Activated effector memory CD4-positive, alpha-beta T cell treated with Interleukin-2 at 50 U/mL for 16 hours (primary cell): ENCODE measurements at places on chromosomes 2 and 18.

GRCh38 chr2:121992700-121993099 is 237.2 kb downstream of the TSN start:
- DNase-seq, result no peak

GRCh38 chr2:221025398-221025797 is 546.7 kb downstream of the EPHA4 start:
- DNase-seq, result no peak

DNA sequence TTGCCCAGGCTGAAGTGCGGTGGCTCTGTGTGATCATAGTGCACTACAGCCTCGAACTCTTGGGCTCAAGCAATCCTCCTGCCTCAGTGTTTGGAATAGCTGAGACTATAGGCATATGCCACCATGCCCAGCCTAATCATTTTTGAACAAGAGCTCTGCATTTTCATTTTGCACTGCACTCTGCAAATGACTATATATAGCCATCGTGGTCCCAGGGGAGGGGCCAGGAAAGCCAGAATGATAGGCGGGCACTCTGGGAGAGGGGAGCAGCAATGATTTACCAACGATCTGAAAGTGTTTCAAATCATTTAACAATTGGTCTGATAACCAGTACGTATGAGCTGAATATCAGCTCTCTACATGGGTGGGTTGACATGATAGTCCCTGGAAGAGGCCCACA is 22.3 kb upstream of the ST3GAL5 start:
- DNase-seq, result no peak

DNA sequence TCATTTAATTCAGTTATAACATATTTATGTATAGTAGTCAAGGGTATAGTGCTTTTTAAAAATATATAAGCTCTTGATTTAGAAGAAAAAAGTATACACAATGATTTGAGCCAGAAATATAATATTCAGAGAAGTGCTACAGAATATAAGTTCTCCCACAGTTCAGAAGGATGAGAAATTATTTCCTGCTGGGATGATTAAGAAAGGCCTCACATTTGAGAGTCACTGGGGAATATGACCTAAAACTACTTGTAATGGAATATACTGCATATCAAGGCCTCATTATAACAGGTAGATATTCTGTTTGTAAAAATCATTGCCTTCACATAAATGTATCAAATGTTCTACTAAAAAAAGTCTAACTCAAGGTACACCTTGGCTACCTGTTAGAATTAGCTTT is 203.5 kb downstream of the MBD2 start:
- DNase-seq, result no peak

GRCh38 chr2:174618179-174618578 is 20.6 kb upstream of the WIPF1 start:
- DNase-seq, result no peak

- DNase-seq, result no peak
These were observed 21.5 kb upstream of the FSHR start for GRCh38 chr2:49175831-49176230.

- no peak for DNase-seq
These were observed 21.0 kb downstream of the CIB4 start for GRCh38 chr2:26620031-26620605.

DNA sequence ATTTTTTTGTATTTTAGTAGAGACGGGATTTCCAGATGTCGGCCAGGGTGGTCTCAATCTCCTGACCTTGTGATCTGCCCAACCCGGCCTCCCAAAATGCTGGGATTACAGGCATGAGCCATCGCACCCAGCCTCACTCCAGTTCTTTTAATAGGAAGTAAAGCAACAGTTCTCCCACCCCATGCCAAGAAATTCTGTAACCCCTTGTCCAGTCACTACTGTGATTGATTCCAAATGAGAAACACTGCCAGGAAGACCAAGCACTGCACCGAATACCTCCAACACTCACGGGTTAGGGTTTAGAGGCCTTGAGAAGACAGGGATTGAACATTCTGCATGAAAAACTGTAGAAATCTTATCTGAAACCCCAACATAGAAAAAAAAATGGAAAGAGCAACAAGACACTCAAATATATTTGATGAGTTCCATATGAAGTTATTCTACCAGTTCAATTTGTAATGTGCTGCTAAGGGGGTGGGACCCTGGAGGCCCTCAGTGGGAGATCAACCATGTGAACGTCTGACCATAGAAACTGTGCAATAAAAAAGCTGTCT is 48.2 kb upstream of the BIN1 start:
- no peak for DNase-seq

GRCh38 chr2:235008584-235009044 is 56.8 kb downstream of the SH3BP4 start:
- no peak for DNase-seq

- no peak for DNase-seq
These were observed 17.9 kb downstream of the ANKMY1 start for GRCh38 chr2:240539906-240540305.

GRCh38 chr2:226063704-226064440 is 664.4 kb downstream of the NYAP2 start:
- no peak for DNase-seq

- no peak for DNase-seq
These were observed 685.8 kb upstream of the HS6ST1 start for GRCh38 chr2:129004485-129004884.

DNA sequence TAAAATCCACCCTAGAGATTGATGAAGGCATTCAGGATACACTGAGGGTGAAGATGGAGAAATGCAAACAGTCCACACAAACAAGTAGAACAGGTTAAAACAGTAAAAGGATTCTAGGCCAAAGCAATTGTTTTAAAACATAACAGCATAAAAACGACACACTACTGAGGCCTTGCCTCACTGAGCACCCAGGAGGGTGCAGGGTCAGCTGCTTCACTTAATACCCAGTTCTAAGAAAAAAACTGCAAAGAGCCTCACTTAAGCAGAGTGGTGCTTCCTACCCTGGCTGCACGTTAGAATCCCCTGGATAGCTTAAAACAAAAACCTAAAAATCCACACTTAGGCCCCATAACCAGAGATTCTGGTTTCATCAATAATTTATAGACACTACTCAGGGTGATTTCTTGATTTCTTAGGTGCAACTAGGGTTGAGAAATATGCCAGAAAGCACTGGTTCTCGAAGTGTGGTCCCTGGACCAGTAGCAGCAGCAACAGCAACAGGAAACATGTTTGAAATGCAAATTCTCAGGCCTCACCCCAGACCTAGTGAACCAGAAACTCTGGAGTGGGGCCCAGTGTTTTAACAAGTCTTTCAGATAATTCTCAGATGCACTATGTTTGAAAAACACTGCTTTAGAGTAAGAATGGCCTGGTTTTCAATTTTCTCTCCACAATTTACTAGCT is 279.1 kb downstream of the ZEB2 start:
- no peak for DNase-seq

- DNase-seq, result no peak
These were observed 5.4 kb downstream of the HS6ST1 start for GRCh38 chr2:128313091-128313836.

GRCh38 chr2:191693166-191693565 is 15.2 kb downstream of the NABP1 start:
- no peak for DNase-seq

DNA sequence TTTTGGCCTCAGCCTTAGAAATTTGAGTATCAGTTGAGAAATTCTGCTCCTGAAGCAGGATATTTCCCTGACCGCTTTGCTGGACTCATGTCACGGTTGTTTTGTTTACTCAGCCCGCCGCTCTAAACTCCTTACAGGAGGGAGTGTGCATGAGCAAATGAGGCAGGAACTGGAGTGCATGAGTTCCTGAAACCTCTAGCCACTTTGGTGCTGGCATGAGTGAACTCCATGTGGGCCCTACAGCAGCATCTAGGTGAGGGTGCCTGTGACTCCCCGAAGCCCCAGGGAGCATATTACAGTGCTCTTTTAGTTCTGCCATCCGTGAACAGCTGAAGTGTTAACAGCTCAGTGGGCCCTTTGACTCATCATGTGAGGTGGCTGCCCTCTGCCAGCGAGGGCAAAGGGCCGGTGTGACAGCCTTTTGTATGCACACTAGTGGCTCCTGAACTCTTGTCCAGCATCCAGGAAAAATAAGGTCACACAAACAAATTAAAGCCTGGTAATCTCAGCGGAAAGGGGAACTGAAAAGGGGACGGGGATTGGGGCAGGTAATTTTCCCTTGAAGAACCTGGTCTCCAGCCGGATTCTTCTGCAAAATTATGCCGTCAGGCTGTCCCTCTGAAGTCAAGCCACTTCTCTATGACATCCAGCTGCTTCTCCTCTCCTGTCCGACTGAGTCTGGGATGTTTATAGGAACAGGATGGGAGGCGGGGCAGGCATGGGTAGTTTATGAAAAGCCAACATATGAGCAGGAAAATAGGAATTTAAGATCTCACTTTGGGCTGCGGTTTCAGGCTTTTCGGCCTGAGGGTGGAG is 1668.7 kb downstream of the SUCLG1 start:
- no peak for DNase-seq

DNA sequence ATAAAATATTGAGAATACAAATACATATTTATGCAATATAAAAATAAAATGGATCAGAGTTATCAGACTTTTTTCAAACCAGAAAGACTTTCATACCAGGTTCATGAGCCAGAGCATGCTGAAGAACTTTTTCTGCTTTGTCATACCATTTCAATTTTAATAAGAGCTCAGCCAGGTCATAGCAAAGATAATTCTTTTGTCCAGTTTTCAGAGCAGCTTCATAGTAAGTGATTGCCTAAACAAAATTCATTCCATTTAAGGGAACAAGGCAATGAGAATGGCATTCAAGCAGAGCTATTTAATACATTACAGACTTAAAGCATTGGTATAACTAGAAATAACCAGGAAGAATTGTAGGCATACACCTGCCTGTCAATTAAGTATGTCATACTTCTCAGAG is 42.3 kb downstream of the TTC21B start:
- no peak for DNase-seq

- no peak for DNase-seq
These were observed 1.9 kb upstream of the OTOS start for GRCh38 chr2:240142256-240142775.

GRCh38 chr2:78281164-78281563 is 744.3 kb upstream of the REG3G start:
- DNase-seq, result no peak

DNA sequence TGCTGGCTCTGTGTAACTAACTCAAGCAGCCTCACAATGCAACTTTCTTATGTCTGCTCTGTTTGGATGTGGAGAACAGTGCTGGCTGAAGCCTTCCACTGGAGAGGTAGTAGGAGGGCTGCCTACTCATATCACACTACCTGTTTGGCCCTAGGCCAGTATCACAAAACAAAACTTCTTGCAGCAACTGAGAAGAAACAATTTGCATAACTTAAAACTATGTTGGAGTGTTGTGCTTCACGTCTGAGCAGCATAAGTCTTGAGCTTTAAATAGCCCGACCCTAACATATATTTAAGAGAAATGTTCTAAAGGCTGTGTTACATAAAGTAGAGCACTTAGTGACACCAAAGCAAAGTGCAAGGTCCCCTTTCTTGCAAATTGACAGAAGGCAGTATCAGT is 204.9 kb upstream of the ACVR2A start:
- no peak for DNase-seq

- no peak for DNase-seq
These were observed 1108.3 kb upstream of the KLHL29 start for GRCh38 chr2:22276696-22277095.

- no peak for DNase-seq
These were observed 391.7 kb upstream of the CYRIA start for GRCh38 chr2:17057109-17058017.

GRCh38 chr2:20504174-20504573 is 57.3 kb downstream of the RHOB start:
- no peak for DNase-seq

GRCh38 chr18:74229891-74230290 is 61.9 kb downstream of the CYB5A start:
- no peak for DNase-seq

DNA sequence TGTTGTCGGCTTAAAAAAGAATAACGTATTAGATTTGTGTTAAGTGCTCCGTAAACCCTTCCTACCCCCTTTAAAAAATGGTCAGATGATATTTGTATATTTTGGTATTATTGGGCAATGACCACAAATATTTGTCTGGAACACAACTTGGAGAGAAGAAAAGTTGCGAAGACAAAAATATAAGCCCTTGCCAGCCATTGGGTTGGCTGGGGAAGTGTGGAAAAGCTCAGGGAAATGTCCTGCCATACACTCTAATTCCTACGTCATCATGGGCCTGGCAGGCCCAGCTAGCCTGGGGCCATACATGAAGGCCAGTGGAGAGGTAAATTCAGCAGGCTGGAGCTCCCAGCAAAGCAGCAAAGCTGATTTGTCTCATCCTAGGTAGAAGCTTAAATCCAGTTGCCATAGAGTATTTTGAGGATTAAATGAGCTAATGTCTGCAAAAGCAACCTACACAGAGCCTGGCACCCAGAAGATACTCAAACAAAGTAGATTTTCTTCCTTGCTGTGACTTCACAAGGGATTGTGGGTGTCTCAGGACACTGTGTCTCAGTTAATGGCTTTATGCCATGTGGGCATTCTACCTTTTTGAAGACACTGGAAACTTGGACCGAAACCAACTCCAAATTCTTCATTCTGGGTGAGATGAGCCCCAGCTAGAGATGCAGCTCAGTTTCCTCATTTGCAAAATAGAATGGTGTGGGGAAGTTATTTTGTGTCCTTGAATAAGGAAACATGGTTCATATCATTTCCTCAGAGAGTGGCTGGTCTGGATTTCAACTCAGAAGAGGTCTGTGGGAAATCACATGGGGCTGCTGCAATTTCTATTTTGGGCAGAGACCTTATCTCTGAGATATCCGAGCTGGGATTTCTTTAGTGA is 87.9 kb upstream of the MAP4K3 start:
- no peak for DNase-seq
